Activated naive CD4-positive, alpha-beta T cell treated with anti-CD3 and anti-CD28 coated beads, Interleukin-2, amount 10 ng/mL, durations not matched to agents 7 days and 5 days (primary cell): ENCODE measurements at places on chromosomes 7 and 10.

DNA sequence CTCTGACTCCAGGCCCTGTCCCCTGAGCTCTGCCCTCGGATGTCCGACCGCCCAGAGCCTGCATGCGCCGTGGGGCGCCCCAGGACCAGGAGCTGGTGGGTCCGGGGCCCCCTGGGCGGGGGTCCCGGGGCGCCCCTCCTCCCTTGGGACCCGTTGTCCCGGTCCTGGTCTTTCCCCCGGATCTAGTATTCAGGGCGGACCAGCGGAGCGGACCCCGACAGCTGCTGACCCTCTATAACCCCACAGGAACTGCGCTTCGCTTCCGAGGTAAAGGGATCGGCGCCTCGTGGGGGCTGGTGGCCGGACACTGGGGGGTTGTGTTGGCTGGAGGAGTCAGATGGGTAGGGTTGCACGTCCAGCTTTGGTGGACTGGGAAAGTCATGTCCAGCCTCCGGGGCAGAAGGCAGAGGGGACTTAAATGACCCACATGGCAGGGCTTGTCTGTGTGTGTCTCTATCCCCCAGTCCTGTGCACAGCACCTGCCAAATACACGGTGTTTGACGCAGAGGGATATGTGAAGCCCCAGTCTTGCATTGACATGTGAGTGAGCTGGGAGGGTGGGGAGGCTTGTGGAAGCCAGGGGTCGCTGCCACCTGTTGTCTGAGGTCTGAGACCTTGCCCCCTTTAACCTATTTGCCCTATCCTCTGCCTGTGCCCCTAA is 520 bp downstream of the MOSPD3 start:
- peak; percentile 58 for DNase-seq

DNA sequence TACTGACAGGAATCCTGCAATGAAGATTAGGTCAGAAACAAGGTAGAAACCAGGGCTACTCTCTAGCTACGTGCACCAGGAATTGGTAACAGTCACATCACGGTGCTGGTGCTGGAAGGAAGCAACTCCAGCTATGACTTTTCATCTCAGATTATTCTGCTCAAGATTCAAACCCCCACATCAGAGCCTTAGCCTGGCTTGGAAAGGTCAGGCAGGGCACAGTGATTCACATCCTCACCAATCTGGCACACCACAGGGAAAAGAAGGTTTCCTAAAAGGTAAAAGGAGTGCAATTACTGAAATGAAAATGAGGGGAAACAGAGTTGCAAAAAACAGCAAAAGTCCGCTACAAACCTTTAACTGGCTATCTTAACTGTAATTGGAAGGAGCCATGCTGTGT is 240.2 kb upstream of the NPSR1 start:
- no peak for DNase-seq

GRCh38 chr7:130721486-130722277 is 12.3 kb downstream of the KLF14 start:
- peak; percentile 32 for DNase-seq

DNA sequence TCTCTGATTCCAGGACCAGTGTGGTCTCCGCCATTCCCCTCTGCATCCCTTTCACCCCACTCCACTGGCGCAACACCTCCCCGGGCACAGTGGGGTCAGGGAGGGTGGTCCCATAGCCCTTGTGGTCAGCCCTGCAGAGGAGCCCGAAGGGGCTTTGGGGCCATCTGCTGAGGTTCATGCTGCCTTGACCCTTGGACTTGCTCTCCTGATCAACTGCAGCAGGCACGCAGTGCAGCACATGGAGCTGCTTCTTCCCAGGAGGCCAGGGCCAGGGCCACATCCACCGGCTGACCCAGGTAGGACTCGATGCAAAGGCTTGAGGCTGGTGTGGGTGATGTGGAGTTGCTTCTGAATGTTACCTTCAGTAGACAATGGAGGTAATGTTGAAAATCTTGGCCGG is 35.1 kb downstream of the PDIA4 start:
- no peak for DNase-seq

- DNase-seq = no peak
These were observed 1.3 kb downstream of the TSPAN13 start for GRCh38 chr7:16754856-16755317.
